ENCODE measurements at places on chromosomes 1 and 21.

DNA sequence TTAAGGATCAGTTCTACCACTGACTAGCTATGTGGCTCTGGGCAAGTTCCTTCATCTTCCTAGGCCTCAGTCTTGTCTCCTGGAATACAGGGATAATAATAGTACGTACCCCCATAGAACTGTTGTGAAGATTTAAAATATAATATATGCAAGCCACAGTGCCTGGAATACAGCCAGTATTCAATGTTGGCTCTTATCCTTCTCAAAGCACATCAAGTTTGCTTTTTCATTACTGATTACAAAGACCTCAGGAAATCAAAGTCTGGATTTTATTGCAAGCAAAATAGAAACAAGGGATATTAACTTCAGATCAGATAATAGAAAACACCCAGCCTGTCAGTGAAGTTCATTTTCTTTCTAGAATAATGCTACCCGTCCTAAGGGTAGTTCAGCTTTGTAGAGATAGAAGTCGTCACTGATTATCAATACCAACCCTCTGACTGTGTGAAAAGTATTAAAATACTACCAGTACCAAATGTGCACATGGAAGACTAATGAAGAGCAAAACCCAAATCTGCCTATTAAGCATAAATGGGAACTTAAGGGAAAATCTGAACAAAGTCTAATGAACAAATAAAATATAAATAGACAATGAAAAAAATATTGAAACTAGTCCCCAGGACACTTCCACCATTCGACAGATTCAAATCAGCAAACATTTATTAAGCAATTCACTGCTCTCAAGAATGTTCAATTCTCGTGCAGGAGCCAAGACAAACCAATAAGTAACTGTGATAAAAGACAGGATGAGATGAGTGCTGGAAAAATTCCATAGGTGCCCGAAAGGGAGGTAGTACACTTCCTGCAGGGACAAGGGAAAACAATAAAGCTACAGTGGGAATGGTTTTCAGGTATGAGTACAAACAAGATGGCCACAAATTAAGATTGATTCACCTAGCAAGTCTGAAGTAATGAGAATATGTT lies 206.2 kb downstream of the SMYD3 start:
- DNase-seq = no peak

GRCh38 chr1:151581451-151581850 lies 30.4 kb upstream of the SNX27 start:
- no peak for DNase-seq

- DNase-seq = no peak
Measured at GRCh38 chr1:230913496-230913895, 45.2 kb upstream of the C1orf198 start.

DNA sequence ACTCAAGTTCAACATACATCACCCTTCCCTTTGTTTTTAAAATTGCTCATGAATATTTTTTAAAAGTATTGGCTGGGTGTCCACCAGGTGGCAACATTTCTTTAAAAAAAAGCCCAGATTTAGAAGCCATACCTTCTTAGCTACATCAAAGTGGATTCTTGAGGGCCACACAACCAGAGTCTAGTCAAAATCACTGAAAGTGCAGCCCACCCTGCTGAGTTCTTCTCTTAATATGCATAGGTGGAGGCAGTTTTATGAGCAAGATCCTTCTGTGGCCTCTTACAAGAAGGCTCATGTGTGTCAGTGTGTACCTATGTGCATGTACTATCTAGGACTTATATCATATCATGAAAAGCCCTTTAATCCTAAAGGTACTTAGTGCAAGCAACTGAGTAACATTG lies 16.9 kb upstream of the GNG12 start:
- peak; percentile 54 for DNase-seq

DNA sequence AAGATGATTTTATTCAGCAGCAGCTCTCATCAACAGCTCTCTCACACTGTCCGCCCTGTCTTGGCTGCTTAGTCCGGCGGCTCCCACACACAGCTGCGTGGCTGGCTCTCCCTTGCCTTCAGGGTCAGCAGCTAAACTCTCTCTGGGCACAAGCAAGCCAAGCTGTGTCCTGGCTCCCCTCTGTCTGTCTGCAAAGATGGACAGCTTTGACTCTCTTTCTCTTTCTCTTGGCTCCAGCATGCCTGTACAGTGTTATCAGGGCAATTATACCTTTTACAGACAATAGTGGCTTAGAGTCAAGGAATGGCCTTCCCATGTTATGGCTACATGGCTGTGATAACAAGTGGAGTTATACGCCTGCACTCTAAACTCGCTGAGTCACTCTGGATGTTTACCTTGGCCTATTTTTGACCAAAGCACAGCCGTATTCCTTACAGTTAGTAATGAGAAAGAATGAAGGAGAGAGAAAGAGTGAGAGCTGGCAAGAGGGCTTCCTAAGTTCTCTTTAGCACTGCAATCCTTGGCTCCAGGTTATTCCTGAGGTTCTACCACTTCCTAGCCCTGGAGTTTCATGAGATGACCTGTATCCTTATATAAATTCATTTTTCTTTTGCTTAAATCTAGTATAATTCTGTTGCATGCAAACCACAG lies 59.9 kb upstream of the ZSWIM5 start:
- no peak for DNase-seq

DNA sequence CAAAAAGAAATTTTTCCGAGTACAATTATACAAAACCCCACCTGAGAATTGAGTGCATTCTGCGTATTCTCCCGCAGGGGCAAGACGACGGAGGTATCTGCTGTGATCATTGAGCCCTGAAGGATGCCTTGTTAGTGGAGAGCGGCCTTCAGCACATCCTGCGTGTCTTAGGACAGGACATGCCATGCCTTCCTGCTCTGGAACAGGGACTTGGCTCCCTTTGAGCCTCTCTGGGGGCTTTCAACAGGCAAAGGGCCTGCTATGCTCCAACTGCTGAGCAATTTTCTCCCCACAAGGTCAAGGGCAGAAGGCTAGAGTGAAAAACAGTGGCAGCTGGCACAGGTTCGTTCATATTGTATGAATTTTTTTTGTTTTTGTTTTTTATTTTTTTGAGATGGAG lies 52.4 kb downstream of the TOR1AIP2 start:
- DNase-seq = no peak

DNA sequence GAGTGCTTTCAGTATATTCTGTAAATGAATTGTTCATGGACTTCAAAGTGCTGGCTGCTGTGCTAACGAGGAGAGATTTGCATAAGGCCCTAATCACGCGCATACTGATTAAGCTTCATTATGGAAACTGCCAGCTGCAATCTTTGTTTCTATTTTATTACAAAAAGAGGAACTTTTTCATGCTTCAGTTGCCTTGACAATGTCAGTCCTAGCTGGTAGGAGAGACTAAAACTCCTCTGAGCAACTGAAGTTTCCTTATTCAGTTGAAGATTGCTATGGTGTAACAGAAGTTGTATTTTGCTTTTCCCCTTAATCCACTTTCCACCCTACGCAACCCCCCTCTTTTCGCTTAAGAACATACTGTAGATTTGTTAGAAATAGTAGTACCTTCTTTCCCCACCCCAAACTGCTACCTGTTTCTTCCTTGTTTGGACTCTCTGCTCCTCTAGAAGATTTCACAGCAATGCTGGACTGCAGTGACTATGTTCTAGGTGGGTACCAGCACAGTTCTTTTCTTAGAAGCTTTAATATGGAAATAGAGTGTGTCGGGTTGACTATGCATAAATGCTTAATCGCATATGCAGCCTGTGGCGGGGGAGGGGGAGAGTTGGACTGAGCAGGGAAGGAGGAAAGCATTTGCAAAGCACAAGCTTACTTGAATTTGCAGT lies 108.3 kb downstream of the POU2F1 start:
- DNase-seq = no peak
